Right hindlimb (tissue), 1 donor: ENCODE measurements at places on chromosomes 1 and 21.

DNA sequence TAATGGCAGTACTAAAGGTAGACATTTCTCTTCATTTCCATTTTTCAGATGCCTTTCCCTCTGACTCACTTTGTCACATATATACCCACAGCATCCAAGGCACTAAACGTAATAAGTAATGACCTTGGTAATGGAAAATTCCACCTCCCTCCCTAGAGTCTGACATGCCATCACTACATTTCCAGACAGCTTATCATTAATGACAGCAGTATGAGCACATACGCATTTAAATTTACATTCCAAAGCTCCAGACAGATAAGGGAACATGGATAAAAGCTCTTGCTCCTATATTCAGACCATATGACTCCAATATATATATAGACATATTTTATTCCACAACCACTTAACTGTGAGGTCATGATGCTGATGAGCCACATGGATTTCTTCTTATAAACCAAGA is 191.7 kb upstream of the GORAB start:
- no peak for DNase-seq

DNA sequence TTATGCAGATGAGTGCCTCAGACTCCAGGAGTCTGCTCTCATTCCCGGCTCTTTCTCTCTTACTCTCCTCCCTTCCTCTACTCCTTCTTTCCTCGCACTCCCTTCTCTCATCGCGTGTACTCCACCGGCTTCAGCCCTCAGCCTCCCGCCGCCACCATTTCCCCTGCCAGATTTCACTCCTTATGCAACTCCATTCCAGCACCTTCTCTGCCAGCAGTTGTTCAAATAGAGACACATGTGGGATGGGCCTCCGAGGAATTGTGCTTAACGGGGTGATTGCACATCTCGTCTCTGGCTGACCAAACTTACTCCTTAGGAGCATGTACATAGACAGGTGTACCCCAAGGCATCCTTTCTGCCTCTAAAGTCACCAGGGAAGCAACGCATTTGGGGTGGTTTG is 2.1 kb downstream of the CNTN2 start:
- DNase-seq = no peak

GRCh38 chr1:175422156-175422555 is 229.6 kb upstream of the KIAA0040 start:
- no peak for DNase-seq

- no peak for DNase-seq
These were observed 273.3 kb downstream of the DISC1 start for GRCh38 chr1:231899713-231900435.
